CD4-positive, alpha-beta T cell treated with Interleukin-12 subunit alpha and Interleukin-12 subunit beta, for 1 hour (primary cell): ENCODE measurements at places on chromosomes 4 and X.

GRCh38 chr4:166363198-166363597, 490.2 kb downstream of the TLL1 start:
- no peak for DNase-seq

DNA sequence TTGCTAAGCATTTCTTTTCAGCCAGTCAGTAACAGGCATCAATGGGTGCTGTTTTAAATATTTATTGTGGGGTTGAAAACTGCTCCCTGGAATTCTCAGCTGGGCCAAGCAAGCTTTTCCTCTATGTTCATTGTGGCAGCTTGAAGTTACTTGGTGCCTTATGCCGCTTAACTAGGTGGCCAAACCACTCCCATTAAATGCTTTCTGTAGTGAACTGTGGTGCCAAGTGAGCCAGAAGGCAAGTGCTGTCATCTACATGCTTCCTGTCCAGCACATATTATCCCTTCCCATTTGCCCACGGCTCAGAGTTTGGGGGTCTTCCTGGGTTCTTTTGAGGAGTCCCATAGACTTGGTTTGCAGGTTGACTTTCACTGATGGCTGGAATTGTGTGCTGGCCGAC, 64.8 kb downstream of the TAB3 start:
- DNase-seq = no peak

GRCh38 chr4:127832585-127832984, 48.1 kb upstream of the PLK4 start:
- no peak for DNase-seq

GRCh38 chrX:1397001-1397400, 5.1 kb upstream of the SLC25A6 start:
- no peak for DNase-seq
